ENCODE measurements at places on chromosomes 2 and 18.

DNA sequence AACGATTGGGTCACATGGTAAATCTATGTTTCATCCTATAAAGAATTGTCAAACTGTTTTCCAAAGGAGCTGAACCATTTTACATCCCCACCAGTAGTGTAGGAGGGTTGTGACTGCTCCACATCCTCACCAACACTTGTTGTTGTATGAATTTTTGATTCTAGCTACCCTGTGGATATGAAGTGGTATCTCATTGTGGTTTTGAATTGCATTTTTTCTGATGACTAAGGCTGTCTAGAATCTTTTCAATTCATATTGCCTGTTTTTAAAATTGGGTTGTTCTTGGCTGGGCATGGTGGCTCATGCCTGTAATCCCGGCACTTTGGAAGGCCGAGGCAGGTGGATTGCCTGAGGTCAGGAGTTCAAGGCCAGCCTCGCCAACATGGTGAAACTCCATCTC lies 44.5 kb downstream of the TXNL1 start:
- DNase-seq: peak; percentile 72

- peak; percentile 19 for DNase-seq
Observed at GRCh38 chr2:205903549-205904129, 182.3 kb downstream of the INO80D start.

DNA sequence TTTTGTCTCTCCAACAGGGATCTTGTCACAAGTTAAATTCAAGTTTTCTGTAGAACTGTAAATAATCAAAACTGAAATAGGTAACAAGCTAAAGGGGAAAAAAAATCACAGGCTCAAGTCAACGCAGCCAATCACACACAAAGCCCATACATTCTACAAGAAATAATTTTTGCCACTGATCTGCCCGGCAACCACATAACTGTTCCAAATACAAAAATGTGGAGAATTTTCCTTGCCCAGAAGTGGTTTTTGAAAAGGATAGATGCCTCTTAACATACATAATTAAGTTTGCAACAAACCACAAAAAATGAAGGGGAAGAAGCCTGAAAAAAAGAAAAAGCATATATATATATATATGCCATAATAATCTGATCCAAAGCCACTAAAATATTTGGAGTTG lies 60.3 kb downstream of the FARSB start:
- peak; percentile 13 for DNase-seq

DNA sequence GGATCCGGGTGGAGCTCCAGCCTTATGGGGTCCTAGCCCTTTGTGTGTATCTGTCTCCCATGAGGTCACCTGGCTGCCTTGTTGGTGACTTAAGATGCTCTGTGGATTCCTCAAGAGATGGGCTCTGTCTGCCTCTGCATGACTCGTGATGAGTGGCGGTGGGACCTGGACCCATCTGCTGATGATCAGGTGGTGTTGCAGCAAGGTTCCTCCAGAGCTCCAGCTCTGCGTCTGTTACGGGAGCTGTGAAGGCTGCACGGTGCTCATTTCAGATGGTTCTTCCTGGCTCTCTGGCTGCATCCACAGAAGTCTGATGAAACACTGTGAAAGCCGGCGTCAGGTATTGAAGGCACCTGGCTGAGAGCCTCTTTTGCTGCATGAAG lies 2.4 kb downstream of the AGAP1 start:
- DNase-seq: peak; percentile 18

DNA sequence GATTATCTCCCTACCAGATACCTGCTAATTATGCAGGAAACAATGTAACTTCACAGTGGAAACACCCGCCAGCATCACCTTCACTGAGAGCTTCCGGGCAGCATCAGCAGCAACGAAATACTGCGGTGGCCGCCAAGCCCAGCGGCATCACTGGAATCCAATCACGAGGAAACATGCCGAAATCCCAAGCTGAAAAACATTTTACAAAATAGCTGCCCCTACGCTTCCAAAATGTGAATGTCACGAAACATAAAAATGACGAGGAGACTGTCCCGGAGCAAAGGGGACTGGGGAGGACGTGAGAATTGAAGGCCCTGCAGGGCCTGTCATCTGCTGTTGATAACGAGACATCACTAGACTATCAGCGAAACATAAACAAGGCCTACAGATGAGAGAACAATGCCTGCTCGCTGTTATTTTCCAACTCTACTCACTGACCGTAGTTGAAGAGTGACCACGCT lies 82.6 kb downstream of the HDAC4 start:
- no peak for DNase-seq

DNA sequence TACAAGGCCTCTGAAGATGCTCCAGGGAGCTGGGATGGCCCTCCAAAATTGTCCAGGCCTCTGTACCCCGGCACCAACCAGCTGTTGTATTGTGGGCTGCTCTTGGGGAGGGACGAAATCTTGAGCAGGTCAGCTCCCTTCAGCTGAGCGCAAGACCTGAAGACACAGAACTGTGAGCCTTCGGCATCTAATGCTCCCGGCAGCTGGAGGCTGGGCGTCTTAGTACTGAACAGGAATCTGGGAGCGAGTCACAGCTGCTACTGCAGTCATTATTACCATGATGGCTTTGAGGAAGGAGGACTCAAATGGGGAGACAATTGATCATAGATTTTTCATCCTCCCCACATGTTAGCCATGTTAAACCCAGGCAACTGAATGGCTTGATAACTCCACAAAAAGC lies 83.0 kb upstream of the LTBP1 start:
- peak; percentile 67 for DNase-seq

DNA sequence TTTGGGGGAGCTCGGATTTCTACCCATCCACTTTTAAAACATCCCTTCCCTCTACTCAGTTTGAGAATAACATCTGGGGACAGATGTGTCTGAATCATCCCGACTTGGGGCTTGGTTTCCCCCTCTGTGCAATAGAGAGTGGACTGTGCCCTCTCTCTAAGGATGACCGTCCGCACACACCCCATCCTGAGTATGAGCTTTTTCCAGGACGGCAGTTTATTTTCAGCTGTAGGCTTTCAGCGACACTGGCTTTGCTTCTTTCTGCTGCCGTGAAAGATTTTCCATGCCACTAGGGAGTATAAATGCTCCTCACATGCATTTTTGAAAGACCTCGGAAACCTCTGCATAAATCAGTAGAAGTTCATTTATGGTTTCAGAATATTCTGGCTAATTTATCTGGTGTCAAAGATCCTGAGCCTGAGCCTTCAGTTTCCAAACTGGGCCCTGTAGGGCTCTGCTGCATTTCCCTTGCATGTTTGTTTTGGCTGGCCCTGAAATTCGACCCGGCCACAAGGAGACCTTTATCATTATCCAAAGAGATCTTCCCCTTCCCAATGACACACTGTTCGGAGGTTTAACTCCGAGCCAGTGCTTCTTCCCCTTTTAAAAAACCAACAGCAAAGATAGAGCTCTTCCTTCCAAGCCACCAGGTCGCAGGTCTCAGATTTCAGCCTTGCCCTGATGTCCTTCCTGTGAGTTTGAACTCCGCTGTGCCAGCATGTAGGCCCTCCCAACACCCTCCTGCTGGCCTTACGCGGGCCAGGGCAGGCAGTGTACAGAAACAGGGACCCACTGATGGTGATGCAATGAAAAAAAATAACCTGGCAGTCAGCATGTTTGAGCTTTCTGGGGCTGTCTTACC lies 53.3 kb downstream of the FECH start:
- DNase-seq: peak; percentile 10

Data from fibroblast of skin of back (primary cell).